ENCODE measurements at places on chromosomes 13 and 19. TPM values are rescaled to one million over a fixed set of nuclear protein-coding genes. Genes with fewer than 3 reads are reported as not detected.

Gene PSG3
- total RNA-seq = not detected

Gene ZC3H13
- total RNA-seq = 44.8 TPM

Gene POU2F2
- under 0.01 TPM for total RNA-seq

Gene FAM174C
- total RNA-seq = 46.3 TPM

Gene WASF3
- total RNA-seq = 6.7 TPM

Gene ZBTB45
- total RNA-seq = 12.6 TPM

Gene C19orf67
- 1.2 TPM for total RNA-seq

Gene OSCAR
- 0.39 TPM for total RNA-seq

Gene PRKCG
- not detected for total RNA-seq

Gene ZIK1
- 13.3 TPM for total RNA-seq

Gene DOCK6
- 29.5 TPM for total RNA-seq

Gene MYO1F
- total RNA-seq = 0.39 TPM

Gene CNMD
- total RNA-seq = not detected

Gene ACER1
- total RNA-seq = not detected
